ENCODE measurements at places on chromosomes 2 and 18. TPM values are rescaled to one million over a fixed set of nuclear protein-coding genes. Genes with fewer than 3 reads are reported as not detected.

- H3K36me3 ChIP-seq: no peaks in the 10 kb centered on the region
- no peak overlapping the region for H3K4me3 ChIP-seq
- no peaks in the 10 kb centered on the region for H3K27me3 ChIP-seq
- DNase-seq: no peak
- no peaks in the 10 kb centered on the region for H3K4me1 ChIP-seq
These were observed 406.2 kb upstream of the CWC22 start for GRCh38 chr2:180413336-180413735.

DNA sequence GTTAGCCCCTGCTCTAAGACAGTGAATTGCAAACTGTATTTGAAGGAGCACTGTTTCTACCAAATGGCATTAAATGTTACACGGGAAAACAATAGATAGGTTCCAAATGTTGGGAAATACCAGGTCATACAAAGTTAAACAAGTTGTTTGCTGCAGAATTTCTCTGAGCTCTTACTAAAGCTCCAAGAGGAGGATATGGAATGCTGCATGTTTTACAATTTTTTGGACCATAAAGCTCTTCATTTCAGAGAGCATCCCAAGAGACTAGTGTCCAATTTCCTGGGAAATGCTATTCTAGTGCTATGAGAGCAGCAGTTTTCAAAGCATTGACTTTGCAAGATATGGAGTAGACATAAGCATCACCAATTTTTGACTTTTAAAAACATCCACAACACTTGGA is 155.6 kb upstream of the CCDC68 start:
- H3K4me3 ChIP-seq: no peak overlapping the region
- no peak overlapping the region for H3K27ac ChIP-seq
- no peaks in the 10 kb centered on the region for H3K27me3 ChIP-seq
- peaks cover 1% of the 10 kb centered on the region for H3K4me1 ChIP-seq

- H3K27me3 ChIP-seq: no peaks in the 10 kb centered on the region
- no peaks in the 10 kb centered on the region for H3K4me1 ChIP-seq
- H3K4me3 ChIP-seq: no peak overlapping the region
- DNase-seq: no peak
These were observed 526.9 kb downstream of the TMEM182 start for GRCh38 chr2:103288696-103289095.

- H3K27me3 ChIP-seq: no peaks in the 10 kb centered on the region
- no peak for DNase-seq
- no peaks in the 10 kb centered on the region for H3K4me1 ChIP-seq
- H3K36me3 ChIP-seq: no peaks in the 10 kb centered on the region
These were observed 59.8 kb downstream of the SNTG2 start for GRCh38 chr2:1010415-1010930.

DNA sequence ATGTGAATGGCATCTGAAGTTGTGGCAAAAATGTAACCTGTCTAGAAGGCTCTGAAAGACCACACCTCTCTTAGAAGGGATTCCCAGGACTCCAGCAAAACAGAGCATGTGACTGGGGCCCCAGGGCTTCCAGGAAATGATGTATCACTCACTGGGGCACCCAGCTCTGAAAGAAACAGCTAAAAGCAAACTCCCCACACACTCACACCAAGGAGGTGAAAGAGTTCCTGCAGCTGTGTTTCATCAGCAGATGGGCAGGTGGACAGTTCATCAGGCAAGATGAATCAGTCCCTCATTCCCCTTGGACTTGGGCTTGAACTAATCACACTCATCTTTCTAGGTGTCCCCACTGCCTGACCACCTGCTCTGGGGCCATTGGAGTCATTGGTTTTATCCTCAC is 76.2 kb downstream of the CCBE1 start:
- H3K27ac ChIP-seq: no peak overlapping the region
- H3K36me3 ChIP-seq: no peaks in the 10 kb centered on the region
- peaks cover 2% of the 10 kb centered on the region for H3K27me3 ChIP-seq
- no peak for DNase-seq
- H3K4me3 ChIP-seq: no peak overlapping the region

GRCh38 chr2:72096181-72096580 is 51.5 kb downstream of the CYP26B1 start:
- H3K36me3 ChIP-seq: no peaks in the 10 kb centered on the region
- H3K27me3 ChIP-seq: peaks cover 10% of the 10 kb centered on the region
- no peak for DNase-seq
- no peaks in the 10 kb centered on the region for H3K4me1 ChIP-seq
- no peak overlapping the region for H3K27ac ChIP-seq

DNA sequence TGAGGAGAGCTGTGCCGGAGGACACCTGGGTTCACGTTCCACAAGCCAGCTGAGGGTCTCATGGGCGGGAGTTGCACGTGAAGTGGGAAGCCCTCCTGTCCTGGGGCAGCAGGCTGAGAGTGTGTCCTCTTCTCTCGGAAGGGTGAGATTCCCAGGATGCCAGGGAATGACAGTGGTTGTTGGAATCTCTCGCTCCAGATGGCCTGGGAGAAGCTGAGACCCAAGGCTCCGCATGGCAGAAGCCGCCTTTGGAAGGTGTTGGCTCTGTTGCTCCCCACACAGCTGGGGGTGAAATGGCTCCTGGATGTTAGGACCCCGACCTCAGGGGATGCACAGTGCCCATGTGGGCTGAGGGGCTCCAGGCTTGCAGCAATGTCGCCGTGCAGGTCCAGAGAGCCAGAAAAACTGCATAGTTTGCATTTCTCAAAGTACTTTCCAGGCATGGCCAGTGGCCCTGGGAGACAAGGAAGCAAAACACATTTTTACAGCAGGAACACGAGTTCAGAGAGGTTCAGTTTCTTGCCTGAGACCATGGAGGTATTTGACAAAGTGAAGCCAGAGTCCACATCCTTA is 153.4 kb downstream of the TMEM18 start:
- H3K27ac ChIP-seq: no peak overlapping the region
- no peaks in the 10 kb centered on the region for H3K27me3 ChIP-seq
- H3K36me3 ChIP-seq: no peaks in the 10 kb centered on the region
- no peak for DNase-seq
- no peak overlapping the region for H3K4me3 ChIP-seq

DNA sequence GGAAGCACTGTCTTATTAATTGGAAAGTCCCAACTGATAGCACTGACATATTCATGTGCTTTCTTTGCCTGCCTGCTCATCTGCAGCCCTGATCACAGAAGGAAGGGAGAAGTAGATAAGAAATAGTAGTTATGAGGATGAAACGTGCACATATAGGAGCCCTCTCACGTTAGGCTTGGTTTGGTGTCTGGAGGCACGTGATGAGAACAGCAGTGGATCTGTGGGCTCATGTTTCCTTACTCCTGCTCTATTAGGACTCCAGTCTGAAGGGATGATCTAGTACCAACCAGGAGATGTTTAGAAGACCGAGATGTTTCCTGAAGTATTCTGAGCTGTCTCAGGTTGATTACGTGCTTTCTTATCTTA is 84.9 kb downstream of the MAP4K4 start:
- peaks cover 6% of the 10 kb centered on the region for H3K36me3 ChIP-seq
- no peaks in the 10 kb centered on the region for H3K27me3 ChIP-seq
- no peak overlapping the region for H3K4me3 ChIP-seq
- H3K4me1 ChIP-seq: peaks cover 39% of the 10 kb centered on the region

DNA sequence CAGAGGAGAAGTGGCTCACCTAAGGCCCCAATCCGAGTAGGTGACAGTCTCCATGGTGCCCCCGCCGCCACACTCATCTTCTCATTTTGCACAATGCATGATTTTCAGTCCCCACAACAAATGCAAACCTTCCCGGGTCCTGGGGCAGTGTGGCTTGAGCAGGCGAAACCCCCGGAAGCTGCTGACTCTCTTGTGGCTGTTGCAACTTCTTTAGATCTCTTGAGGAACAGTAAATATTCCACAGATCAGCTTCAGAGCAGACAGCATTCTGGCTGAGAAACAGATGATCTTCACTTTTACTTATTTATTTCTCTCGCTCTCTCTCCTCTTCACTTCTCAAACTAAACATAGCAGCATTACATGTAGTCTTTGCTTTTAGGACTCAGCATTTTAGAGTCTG is 51.9 kb downstream of the ASAP2 start:
- H3K4me1 ChIP-seq: no peaks in the 10 kb centered on the region
- H3K27me3 ChIP-seq: peaks cover 9% of the 10 kb centered on the region
- no peak overlapping the region for H3K27ac ChIP-seq
- no peaks in the 10 kb centered on the region for H3K36me3 ChIP-seq
- no peak for DNase-seq

GRCh38 chr18:31677592-31677991 is 6.8 kb downstream of the B4GALT6 start:
- no peak for DNase-seq
- no peaks in the 10 kb centered on the region for H3K36me3 ChIP-seq
- no peak overlapping the region for H3K27ac ChIP-seq
- H3K4me1 ChIP-seq: no peaks in the 10 kb centered on the region
- H3K27me3 ChIP-seq: peaks cover 39% of the 10 kb centered on the region

GRCh38 chr2:96065381-96065930 is 30.7 kb upstream of the GPAT2 start:
- H3K27ac ChIP-seq: no peak overlapping the region
- H3K27me3 ChIP-seq: no peaks in the 10 kb centered on the region
- H3K4me3 ChIP-seq: no peak overlapping the region

- H3K27ac ChIP-seq: no peak overlapping the region
- no peak for DNase-seq
- no peak overlapping the region for H3K4me3 ChIP-seq
- H3K27me3 ChIP-seq: no peaks in the 10 kb centered on the region
- no peaks in the 10 kb centered on the region for H3K36me3 ChIP-seq
These were observed 223.9 kb downstream of the LDLRAD4 start for GRCh38 chr18:13442451-13442850.

DNA sequence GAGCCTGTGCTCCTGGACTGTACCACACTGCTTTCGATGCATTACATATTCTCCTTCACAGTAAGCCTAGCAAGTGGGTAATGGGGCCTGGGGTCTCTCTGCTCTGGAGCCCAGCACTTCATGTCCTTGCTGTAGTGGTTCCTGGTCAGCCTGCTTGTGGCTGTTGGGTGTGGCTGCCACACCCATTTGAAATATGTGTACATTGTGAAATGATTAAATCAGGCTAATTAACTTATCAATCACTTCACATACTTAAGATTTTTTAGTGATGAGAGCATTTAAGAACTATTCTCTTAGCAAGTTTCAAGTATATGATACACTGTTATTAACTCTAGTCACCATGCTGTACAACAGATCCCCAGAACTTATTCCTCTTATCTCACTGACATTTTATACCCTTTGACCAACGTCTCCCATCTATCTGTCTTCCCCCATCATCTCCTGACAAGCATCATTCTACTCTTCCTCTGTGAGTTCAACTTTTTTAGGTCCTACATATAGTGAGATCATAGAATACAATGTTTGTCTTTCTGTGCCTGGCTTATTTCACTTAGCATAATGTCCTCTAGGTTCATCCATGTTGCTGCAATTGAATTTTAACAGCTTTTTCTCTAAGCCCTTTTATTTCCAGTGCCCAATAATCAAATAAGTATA is 92.1 kb downstream of the LYPD6 start:
- H3K27me3 ChIP-seq: peaks cover 6% of the 10 kb centered on the region
- no peaks in the 10 kb centered on the region for H3K4me1 ChIP-seq
- H3K36me3 ChIP-seq: no peaks in the 10 kb centered on the region

GRCh38 chr2:240459401-240460252 is 24.2 kb downstream of the GPC1 start:
- H3K4me3 ChIP-seq: no peak overlapping the region
- peaks cover 3% of the 10 kb centered on the region for H3K4me1 ChIP-seq
- no peaks in the 10 kb centered on the region for H3K36me3 ChIP-seq
- DNase-seq: no peak

GRCh38 chr2:120298173-120298835 is 45.7 kb downstream of the RALB start:
- DNase-seq: no peak
- H3K27me3 ChIP-seq: no peaks in the 10 kb centered on the region
- no peak overlapping the region for H3K4me3 ChIP-seq
- peaks cover 67% of the 10 kb centered on the region for H3K36me3 ChIP-seq
- no peak overlapping the region for H3K27ac ChIP-seq

DNA sequence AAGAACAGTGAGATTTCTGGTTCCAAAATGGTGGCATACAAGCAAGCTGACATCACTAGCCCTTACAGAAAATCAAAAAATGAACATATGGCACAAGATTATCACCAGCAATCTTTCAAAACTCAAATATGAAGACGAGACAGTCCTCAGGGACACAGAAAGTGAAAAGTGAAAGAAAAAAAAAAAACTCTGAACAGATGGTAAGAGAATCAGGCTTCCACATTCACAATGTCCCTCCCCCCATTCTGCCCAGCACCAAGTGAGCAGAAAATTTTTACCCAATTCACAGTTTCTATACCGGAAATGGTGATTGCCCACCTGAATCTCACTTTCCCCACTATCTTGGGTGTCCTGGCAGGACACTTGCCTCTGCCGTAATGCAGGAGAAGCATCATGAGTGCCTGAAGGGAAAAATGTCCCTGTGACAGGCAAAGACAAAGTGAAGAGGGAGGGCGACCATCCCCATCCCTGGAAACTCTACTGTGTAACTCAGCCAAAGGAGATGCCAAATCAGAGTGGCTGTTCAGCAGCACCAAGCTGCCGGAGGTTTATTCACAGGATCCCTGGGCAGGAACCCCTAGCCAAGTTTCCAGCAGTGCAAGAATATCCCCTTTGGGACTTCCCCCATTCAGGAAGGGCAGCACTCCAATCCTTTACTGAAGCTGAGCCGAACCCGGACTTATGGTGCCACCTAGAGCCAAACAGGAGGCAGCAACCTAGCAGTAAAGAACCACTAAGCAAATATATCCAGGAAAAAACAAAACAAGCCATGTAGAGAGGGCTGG is 312.2 kb downstream of the LRATD1 start:
- no peak overlapping the region for H3K4me3 ChIP-seq
- no peak for DNase-seq
- H3K27me3 ChIP-seq: peaks cover 7% of the 10 kb centered on the region

DNA sequence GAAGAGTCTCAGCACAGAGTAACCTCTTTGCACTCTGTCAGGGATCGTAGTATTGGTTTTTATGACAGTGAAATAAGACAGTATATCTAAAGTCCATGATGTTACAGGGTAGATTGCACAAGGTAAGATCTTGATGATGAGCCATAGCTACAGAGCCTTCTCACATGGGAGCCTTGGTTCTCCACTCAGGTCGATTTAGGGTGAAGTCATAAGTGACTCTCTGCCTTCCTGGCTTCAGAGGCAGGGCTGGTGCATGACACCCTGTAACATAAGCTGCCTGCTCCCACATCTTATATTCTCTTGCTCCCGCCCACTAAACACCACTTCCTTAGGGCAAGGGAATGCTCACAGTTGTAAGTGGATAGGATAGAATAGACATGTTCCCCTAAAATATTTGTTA is 13.3 kb downstream of the DAPL1 start:
- no peak for DNase-seq
- no peaks in the 10 kb centered on the region for H3K4me1 ChIP-seq
- no peaks in the 10 kb centered on the region for H3K27me3 ChIP-seq
- H3K27ac ChIP-seq: no peak overlapping the region
- H3K4me3 ChIP-seq: no peak overlapping the region

GRCh38 chr2:95007822-95008221 is 17.7 kb upstream of the MAL start:
- DNase-seq: no peak
- peaks cover 5% of the 10 kb centered on the region for H3K27me3 ChIP-seq
- no peak overlapping the region for H3K27ac ChIP-seq
- H3K4me3 ChIP-seq: no peak overlapping the region
- no peaks in the 10 kb centered on the region for H3K36me3 ChIP-seq

SLC8A1 gene
- 0.25 TPM for total RNA-seq

ZNF521 gene
- total RNA-seq: not detected

GKN2 gene
- not detected for total RNA-seq

LIMS4 gene
- total RNA-seq: 3.7 TPM

IWS1 gene
- total RNA-seq: 40.8 TPM

DCC gene
- not detected for total RNA-seq
